ENCODE measurements at places on chromosomes 3 and 15.

- DNase-seq: no peak
Measured at GRCh38 chr3:30688776-30689641, 82.6 kb downstream of the TGFBR2 start.

DNA sequence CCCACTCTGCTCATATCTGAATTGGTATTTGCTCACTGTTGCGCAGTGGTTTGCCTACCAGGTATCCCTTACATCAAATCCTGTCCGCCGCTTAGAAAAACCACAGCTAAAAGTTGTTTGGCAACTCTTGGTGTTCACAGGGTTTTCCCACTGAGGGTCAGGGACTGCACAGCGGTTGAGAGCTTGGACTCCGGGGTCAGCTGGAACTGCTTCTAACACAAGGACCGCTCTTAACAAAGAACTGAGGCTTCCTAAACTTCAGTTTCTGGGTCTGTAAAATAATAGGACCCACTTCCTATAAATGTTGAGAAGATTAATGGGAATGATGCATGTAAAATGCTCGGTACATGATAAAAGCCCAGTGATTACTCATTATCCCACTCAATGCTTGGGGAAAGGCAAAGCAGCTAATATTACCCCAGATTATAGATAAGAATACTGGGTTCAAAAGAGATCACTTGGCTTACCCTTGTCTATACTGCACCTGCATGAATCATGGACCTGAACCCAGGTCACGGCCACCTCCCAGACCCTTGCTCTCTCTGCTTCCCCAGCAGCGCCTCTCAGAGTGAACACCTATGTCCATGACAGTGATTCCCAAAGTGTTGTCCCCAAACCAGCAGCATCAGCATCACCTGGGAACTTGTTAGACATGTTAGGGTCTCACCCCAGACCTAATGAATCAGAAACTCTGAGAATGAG, 36.1 kb downstream of the LIPC start:
- DNase-seq: no peak

- DNase-seq: no peak
Measured at GRCh38 chr3:113712129-113712528, 15.7 kb upstream of the USF3 start.

DNA sequence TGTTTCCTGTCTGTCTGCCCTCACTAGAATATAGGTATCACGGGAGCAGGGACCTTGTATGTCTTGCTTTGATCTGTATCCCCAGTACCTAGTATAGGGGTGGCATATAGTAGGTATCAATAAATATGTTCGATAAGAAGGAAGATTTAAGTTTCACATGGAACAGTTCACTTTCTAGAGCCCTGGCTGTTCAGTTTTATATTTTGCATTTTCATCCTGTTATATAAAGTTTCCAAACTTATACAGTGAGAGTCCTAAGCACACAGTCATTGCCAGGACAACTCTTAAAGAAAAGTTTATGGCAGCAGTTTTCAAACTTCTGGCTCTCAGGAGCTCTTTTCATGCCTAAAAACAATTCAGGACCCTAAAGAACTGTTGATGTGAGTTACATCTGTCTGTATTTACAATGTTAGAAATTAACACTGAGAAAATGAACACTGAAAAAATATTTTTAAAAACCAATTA, 13.4 kb downstream of the ITPR1 start:
- no peak for DNase-seq

- no peak for DNase-seq
Measured at GRCh38 chr3:56144805-56145204, 323.5 kb downstream of the ERC2 start.

DNA sequence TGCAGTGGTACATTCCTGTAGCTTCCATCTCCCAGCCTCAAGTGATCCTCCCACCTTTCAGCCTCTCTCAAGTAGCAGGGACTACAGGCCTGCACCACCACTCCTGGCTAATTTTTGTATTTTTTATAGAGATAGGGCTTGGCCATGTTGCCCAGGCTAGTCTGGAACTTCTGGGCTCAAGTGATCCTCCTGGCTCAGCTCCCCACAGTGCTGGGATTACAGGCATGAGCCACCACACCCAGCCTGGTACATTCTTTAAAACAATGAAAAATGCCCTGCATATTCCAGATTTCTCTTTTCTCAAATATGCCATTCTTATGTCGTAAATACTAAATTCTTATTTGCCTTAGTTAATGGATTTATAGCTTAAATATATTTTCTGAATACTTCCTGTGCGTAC, 581.4 kb downstream of the MECOM start:
- DNase-seq: no peak

GRCh38 chr15:51613951-51614350, 8.6 kb downstream of the DMXL2 start:
- DNase-seq: no peak

GRCh38 chr3:101340591-101340990, 20.2 kb upstream of the IMPG2 start:
- DNase-seq: no peak
